HepG2 (cell line): ENCODE measurements at places on chromosomes 13 and 19.
A peak's percentile ranks its signal among the peaks of the same experiment; 100 is the strongest.

- DNase-seq = no peak
These were observed 32.6 kb upstream of the SLC46A3 start for GRCh38 chr13:28751175-28751960.

DNA sequence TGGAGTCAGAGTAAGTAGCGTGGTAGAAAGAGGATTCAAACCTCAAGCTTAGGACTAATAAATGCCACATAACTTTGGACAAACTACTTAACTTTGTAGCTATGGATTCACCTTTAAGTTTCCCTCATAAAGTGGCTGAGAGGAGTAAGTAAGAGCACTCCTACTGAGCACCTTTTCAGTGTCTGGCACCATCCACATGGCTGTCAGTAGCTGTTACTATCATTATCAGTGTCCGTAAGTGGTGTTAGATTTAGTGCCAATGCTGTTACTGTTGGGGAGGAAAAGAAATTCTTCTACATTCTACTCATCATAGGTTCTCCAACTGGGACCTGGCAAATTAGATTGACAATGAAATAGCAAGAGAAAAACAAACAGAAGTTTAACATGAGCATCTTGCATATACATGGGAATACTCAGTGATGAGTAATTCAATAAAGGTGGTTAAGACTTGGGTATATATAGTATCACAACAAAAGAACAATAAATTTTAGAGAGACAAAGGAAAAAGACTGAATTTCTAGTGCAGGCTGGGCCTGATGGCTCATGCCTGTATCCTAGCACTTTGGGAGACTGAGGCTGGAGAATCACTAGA lies 165.6 kb upstream of the NBEA start:
- no peak for DNase-seq

DNA sequence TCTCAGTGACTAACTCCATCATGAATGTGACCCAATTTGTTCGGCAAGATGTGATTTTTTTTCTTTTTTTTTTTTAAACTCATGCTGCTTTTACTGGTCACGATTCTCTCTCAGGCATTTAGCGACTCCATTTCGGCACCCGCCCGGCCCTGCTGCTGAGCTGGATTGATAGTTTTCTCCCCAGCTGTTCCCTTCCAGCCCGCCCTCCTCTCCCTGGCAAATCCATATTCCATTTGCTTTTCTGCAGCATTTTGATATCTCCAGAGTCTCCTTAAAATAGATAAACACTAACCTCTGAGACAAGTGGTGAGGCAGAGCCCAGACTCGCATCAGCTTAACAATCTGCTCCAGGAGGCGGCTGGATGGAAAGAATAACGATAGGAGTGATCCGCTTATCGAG lies 55.5 kb upstream of the KATNAL1 start:
- DNase-seq = no peak

- DNase-seq = no peak
These were observed 13.6 kb upstream of the ZNF14 start for GRCh38 chr19:19746286-19747213.

DNA sequence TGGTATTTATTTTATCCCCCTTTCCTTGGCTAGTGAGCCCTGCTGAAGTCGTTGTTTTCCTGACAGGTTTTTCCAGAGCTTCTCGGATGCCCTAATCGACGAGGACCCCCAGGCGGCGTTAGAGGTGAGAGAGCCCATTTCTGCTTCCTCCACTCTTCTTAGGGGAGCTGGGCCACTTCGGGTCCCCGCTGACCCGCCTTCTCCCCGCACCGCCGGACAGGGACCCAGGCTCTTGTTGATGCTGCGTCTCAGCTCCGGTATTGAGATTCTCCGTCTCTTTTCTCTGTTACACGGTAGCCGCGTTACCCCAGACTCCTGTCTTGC lies 306 bp downstream of the SUGT1 start:
- DNase-seq = no peak

DNA sequence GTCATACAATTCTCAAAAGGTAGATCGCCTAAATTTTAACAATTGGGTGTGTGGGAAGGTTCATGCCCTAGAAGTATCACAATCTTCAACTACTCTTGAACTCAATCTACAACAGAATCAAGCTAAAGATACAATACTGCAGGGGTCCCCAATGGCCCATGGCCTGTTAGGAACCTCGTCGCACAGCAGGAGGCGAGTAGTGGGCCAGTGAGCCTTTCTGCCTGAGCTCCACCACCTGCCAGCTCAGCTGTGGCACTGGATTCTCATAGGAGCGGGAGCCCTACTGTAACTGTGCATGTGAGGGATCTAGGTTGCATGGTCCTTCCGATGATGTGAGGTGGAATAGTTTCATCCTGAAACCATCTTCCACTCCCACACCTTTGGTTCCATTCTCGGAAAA lies 230.6 kb downstream of the KLF12 start:
- DNase-seq = no peak

DNA sequence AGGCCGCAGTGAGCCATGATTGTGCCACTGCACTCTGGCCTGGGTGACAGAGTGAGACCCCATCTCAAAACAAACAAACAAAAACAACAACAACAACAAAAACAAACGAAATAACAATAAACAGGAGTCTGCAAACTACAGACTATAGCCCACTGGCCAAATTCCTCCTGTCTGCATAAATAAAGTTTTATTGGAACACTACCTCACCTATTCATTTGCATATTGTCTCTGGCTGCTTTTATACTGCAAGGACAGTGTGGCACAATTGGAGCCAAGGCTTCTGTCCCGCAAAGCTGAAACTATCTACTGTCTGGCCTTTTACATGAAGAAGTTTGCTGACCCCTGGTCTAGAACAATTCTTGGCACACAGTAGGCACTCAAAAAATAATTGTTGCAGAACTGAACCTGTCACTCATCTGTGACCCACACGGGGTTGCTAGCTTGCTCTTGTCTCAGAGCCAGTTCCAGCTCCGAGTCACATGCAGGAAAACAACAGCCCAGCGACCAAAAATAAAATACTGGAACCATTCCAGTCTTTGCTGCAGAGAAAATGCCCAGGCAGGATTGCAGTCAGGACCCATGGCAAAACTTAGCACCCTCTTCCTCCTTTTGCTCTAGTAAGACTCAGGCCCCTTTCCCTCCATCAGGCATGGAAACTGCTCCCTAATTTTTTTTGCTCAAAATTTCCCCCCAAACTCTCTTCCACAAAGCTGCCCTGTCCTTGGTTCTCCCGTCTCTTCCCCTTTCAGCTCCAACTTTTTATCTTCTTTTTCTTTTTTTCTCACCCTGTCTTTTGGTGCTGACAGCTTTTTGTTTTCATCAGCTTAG lies 4.8 kb upstream of the MYH14 start:
- DNase-seq = no peak

GRCh38 chr19:46635920-46636761 lies at the start of gene GNG8:
GNG8 (minus strand) TSS chr19:46636202; CDS start chr19:46634682, 1,520 bp downstream.
- no peak for DNase-seq

GRCh38 chr13:74110053-74110452 lies 24.2 kb downstream of the KLF12 start:
- DNase-seq = no peak

GRCh38 chr13:45280751-45281634 lies 60.0 kb downstream of the TPT1 start:
- DNase-seq = peak; percentile 47

- DNase-seq = no peak
These were observed 285.8 kb upstream of the PCDH9 start for GRCh38 chr13:67515895-67516294.

- no peak for DNase-seq
These were observed 62.8 kb upstream of the PCDH9 start for GRCh38 chr13:67292886-67293285.

DNA sequence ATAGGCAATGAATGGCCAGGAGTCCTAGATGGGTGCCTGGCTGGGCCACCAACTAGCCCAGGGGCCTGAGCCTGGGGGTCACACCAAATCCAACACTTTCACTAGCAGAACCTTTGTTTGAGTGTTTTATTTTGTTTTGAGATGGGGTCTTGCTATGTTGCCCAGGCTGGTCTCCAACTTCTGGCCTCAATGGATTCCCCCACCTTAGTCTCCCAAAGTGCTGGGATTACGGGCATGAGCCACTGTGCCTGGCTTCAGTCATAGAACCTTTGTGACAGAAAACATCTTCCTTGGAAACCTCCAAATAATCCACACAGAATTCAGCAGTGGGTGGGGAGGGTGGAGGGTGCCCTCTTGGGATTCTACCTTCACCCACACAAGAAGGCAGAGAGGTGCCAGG lies 6.1 kb downstream of the PRKACA start:
- DNase-seq = no peak

DNA sequence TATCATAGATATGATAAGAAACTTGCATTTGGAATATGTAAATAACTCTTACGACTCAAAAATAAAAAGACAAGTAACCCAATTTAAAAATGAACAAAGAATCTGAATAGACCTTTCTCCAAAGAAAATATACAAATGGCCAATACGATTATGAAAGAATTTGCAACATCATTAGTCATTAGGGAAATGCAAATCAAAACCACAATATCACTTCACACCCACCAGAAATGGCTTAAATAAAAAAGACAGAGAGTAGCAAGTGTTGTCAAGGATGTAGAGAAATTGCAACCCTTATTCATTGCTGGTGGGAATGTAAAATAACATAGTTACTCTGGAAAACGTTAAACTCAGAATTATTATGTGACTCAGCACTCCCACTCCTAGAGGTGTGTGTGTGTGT lies 226.6 kb upstream of the MAB21L1 start:
- DNase-seq = no peak

DNA sequence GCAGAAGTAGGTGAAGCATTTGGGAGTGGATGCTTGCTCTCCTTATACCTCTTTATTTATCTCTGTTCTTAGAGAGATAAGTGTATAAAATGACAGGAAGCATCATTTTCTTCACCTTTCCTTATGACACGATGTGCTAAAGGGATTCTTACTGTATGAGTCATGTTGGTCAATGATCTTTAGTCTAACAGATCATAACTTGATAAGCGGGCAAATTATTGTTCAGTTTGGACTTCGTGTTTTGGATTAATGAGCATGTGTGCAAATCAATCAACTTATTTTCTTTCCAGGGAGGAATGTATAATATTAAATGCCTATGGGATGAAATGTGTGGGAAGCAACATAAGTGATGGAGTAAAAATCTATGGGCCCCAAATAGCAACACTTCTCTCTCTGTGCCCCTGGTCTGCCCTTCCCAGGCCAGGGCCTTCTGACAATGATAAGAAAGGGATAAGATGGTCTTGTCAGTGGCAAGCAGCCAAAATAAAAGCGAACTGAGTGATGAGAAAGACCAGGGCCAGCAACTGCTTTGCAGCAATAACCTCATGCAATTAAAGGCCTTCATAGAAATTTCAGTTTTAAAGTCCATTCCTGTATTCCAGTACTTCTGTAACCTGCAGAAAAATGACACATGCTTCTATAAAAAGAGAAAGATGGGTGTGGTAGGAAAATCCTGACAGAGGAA lies 61.4 kb downstream of the SLC10A2 start:
- DNase-seq = no peak

GRCh38 chr19:31985001-31985605 lies 360.3 kb upstream of the ZNF507 start:
- no peak for DNase-seq

DNA sequence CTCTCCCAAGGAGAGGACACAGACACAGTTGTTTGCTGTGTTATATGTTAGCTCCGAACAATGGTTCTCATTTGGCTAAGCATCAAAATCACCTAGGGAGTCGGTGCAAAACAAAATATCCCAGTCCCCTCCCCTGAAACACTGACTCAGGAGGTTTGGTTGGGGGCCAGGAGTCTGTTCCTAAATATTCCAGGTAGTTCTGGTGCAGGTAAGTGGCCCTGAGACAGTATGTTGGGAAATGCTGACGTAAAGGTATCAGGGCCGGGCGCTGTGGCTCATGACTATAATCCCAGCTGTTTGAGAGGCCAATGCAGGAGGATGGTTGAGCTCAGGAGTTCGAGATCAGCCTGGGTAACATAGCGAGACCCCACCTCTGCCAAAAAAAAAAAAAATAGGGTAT lies 2.3 kb upstream of the MAP2K7 start:
- no peak for DNase-seq

DNA sequence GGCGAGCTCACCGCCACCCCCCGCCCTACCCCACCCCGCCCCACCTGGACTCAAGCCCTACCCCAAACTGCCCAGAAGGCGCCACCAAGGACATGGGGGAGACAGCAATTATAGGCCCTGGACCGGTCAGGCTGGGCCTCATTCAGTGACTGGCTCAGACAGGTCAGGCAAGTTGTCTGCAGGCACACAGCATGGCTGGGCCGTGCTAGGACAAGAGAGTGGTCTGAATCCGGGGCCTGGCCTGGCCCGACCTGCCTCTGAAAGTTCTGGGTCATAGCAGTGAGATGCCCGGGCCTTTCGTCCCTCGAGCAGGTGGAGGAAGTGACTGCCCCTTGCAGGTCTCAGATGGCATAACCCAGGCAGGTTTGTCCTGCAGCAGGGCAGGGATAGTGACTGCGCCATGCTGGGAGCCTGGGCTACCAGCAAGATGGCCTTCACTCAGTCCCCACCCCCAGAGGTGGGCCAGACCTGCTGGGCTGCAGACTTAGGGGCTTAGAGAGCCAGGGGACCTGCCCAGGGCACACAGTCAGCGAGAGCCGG lies 21.0 kb downstream of the COMP start:
- DNase-seq = no peak

GRCh38 chr13:43567608-43568007 lies 219.2 kb downstream of the ENOX1 start:
- no peak for DNase-seq
